Foreskin keratinocyte (primary cell): ENCODE measurements at places on chromosomes 2 and 18. TPM values are rescaled to one million over a fixed set of nuclear protein-coding genes. Genes with fewer than 3 reads are reported as not detected.

CNGA3 gene
- total RNA-seq = not detected in 2 replicates

DNA sequence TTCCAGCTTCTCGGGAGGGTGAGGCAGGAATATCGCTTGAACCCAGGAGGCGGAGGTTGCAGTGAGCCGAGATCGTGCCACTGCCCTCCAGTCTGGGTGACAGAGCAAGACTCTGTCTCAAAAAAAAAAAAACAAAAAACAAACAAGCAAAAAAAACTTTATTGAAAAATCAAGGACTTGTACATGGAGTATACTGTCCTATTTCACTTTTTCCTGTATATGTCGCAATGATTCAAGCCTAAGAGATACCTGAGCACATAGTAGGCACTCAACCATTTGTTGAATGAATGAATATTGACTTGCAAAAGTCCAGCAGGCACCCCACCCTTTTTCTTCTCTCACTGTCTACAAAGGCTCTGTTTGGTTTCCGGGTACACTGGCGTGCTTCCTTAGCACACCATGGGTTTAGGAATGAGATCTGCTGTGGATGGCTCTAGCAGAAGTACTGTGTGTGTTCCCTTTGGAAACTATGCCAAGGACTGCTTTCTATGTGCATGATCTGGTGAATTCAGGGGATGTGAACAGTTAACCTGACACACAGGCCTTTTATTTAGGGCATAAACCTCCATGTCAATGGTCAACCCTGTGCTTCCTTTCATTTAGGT, 6.1 kb downstream of the APCDD1 start:
- no peak for DNase-seq

- DNase-seq = no peak
Measured at GRCh38 chr18:77033575-77033974, 99.0 kb downstream of the MBP start.

- no peak for DNase-seq
Measured at GRCh38 chr18:30403278-30403677, 639.3 kb downstream of the DSC3 start.

APLF gene
- total RNA-seq = 3.0 and 3.2 TPM in 2 replicates

DNA sequence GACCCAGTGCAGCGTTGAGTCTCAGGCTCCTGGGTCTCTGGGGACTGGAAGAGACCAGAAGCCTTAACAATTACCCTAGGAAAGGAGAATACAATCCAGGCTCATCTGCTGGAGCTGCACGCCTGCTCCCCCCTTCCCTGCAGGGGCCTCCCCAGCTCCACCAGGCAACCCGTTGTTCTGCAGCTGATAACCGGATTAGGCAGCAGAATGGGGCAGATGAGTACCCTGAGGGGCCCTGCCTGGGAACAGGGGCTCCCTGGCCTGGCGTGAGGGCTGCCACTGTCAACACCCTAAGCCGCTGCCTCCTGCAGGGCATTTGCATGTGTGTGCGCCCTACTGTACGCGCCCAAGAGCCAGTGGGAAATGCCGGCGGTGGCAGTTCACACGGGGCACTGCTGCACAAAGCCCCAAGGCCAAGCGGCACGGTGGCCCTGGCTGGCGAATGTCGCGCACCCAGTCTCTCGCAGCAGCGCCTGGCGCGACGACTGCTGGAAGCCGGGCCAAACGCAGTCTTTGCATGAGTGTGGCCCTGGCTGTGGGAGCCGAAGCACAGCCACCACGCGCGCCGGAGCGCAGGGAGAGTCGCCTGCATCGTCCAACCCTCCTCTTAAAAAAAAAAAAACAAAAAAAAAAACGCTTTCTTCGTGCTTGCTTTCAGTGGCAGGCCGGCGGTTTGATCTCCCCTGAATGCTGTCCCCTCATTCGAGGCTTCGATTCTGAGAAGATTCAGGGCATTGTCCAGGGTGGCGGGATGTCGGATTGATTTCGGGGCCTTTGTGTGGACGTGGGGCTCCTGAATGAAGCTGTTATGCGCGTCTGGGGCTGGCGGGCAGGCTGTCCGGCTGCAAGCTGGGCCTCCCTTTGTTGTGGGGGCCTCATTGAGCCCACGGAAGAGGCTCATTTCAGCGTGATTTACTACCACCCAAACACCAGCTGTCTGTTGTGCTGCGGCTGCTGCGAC, 63.8 kb downstream of the SETBP1 start:
- no peak for DNase-seq
